ENCODE measurements at places on chromosomes 2 and 18. TPM values are rescaled to one million over a fixed set of nuclear protein-coding genes. Genes with fewer than 3 reads are reported as not detected.

The XDH gene
- 0.35 TPM for total RNA-seq

DNA sequence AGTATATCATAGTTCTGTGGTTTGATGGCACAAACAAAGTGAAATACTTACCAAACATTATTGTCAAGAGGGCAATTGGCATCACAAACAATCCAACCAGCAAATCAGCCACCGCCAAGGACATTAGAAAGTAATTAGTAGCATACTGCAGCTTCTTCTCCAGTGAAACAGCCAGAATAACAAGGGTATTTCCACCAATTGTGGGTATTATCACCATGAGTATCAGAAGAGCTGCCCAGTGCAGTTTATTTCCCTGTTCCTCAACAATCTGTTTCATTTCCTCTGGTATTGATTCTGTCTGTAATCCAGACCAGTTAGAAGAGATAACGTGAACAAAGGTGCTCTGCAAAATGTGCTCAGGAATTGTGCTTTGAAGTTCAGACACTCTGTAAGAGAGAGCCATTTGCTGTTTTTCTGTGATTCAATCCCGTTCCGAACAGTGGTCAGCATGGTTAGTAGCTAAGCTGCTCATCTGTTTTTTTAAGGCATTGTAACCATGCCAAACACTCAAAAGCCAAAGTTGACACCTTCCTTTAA, 1.4 kb downstream of the HTR2B start:
- H3K4me1 ChIP-seq = peaks cover 10% of the 10 kb centered on the region
- no peaks in the 10 kb centered on the region for H3K36me3 ChIP-seq
- no peak for DNase-seq
- peak overlapping the region; percentile 28 for H3K4me3 ChIP-seq
- H3K27ac ChIP-seq = peak overlapping the region; percentile 73

The ACKR3 gene
- 61.5 TPM for total RNA-seq

The RIT2 gene
- total RNA-seq = not detected

GRCh38 chr2:55269645-55269990, 587 bp upstream of the MTIF2 start:
- no peak for DNase-seq
- no peaks in the 10 kb centered on the region for H3K27me3 ChIP-seq
- H3K36me3 ChIP-seq = no peaks in the 10 kb centered on the region

DNA sequence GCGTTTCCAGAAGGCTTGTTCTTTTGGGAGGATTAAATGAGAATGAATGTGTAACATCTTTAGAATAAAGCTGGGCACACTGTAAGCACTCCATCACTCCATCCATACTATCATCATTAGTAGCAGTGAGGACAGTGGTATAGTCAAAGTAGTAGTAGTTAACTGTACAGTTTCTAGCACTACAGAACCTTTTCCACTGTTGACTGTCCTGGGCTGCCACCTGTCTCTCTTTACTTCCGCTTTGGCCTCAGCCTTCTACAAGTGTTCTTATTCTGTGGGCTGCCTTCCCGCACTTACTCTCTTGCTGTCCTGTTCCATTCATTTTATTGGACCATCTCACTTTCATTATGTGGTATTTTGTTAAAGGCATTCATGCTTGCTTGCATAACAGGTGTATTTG, 3.3 kb downstream of the SLC9A2 start:
- DNase-seq = no peak
- H3K4me1 ChIP-seq = no peaks in the 10 kb centered on the region
- no peak overlapping the region for H3K4me3 ChIP-seq
- H3K36me3 ChIP-seq = no peaks in the 10 kb centered on the region

DNA sequence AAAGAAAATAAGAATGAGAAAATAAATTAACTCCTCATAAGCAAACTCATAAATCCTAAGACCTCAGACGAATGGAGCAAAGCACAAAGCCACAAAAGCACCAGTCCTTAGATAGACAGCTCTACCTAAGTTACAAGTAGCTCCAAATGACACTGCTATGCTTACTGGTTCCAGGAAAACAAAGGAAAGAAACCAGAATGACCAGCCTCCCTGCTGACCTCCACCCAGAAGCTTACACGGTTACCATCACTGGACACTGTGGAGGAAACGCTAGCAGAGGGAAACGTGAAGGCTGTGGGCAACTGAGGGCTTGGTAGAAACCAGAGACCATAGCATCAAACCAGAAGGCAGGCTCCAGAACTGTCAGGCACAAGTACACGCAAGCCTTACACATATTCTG, 67.8 kb downstream of the STK39 start:
- H3K36me3 ChIP-seq = no peaks in the 10 kb centered on the region
- H3K4me1 ChIP-seq = no peaks in the 10 kb centered on the region
- DNase-seq = no peak
- H3K27ac ChIP-seq = no peak overlapping the region

GRCh38 chr2:105640246-105640645, 104.5 kb upstream of the NCK2 start:
- H3K4me3 ChIP-seq = no peak overlapping the region
- H3K36me3 ChIP-seq = no peaks in the 10 kb centered on the region
- H3K4me1 ChIP-seq = no peaks in the 10 kb centered on the region
- no peak for DNase-seq
- H3K27me3 ChIP-seq = no peaks in the 10 kb centered on the region
- H3K27ac ChIP-seq = no peak overlapping the region

DNA sequence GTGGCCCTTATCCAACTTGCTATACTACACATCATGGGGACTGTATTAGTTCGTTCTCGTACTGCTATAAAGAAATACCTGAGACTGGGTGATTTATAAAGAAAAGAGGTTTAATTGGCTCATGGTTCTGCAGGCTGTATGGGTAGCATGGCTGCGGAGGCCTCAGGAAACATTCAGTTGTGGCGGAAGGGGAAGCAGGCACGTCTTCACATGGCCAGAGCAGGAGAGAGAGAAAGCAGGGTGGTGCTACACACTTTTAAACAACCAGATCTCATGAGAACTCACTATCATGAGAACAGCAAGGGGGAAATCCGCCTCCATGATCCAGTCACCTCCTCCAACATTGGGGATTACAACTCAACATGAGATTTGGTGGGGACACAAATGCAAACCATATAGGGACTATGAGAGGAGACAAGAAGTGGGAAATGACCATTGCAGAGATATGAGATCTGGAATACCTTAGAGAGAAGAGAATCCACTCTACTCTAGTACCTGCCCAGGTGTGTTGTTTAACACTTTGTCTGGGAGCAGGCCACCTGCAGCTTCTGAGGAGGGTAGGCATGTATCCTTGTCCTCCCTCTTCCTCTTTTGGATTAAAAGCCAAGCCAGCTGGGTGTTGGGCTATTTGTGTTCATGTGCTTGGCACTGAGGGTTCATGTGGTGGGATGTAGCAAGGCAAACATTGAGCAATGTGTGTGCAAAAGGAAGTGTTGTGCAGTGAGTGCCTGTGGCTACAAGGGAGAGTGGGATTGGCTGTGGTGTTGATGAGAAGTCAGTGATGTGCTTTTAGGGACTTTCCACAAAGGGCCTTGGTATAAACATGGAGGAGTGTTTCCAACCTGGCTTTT, 22.8 kb downstream of the TTLL4 start:
- no peaks in the 10 kb centered on the region for H3K36me3 ChIP-seq
- H3K4me3 ChIP-seq = no peak overlapping the region
- no peaks in the 10 kb centered on the region for H3K27me3 ChIP-seq
- H3K4me1 ChIP-seq = peaks cover 7% of the 10 kb centered on the region
- no peak overlapping the region for H3K27ac ChIP-seq

DNA sequence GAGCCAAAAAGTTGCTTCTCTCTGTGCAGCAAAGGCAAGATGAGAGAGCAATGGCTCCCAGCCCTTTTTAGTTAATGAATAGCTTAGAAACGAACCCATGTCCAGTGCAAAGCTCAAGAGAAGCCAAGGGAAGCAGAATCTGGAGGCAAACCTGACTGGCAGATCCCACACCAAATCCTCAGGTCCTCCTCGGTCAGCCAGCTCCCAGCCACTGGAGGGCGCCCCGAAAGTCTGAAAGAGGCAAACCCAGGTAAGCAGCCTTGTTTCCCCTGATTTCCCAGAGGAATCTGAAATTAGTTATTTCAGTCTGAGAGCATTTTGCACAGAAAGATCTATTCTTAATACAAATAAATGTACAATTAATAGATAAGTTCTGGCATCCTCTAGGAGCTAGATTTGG, 71.3 kb upstream of the PID1 start:
- DNase-seq = peak; percentile 33
- no peak overlapping the region for H3K27ac ChIP-seq
- H3K4me3 ChIP-seq = no peak overlapping the region
- no peaks in the 10 kb centered on the region for H3K27me3 ChIP-seq

DNA sequence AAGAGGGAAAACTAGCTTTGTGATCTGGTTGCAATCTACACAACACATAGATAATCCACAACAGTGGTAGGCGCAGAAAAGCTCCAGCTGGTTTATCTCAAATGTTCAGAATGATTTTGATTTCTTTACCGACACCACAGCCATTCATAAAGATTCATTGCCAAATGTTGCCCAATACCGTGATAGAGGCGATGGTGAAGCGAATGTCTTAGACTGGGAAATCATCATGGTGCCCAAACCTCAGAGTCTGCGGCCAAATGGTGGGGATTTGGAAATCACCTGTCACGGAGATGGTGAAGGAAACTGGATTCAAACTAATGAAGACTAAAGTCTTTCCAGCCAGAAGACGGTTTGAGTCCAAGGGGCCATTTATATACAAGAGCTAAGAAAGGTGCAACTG, 48.5 kb upstream of the CCDC150 start:
- H3K4me3 ChIP-seq = no peak overlapping the region
- no peaks in the 10 kb centered on the region for H3K4me1 ChIP-seq
- H3K27me3 ChIP-seq = no peaks in the 10 kb centered on the region
- H3K36me3 ChIP-seq = no peaks in the 10 kb centered on the region
- DNase-seq = no peak
- H3K27ac ChIP-seq = no peak overlapping the region

GRCh38 chr2:128868686-128869551, 550.3 kb upstream of the HS6ST1 start:
- H3K27ac ChIP-seq = no peak overlapping the region
- DNase-seq = no peak
- no peaks in the 10 kb centered on the region for H3K36me3 ChIP-seq
- no peaks in the 10 kb centered on the region for H3K4me1 ChIP-seq
- no peaks in the 10 kb centered on the region for H3K27me3 ChIP-seq

DNA sequence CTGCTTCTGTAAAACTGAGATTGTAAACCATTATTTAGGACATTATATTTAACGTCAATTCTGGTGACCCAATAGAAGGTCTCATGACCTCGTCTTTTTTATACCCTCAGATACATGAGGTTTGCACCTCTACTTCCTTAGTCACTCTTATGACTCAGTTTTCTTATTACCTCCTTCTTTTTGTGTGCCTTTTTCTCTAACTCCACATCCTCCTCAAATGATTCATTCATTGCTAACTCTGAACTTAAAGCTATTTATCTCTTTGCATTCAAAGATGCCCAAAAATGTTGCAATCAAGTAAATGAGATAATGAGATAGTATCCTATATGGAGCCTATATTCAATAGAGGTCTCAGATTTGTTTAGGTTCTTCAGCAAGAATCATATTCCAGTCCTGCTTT, 121.0 kb upstream of the KYNU start:
- H3K27ac ChIP-seq = no peak overlapping the region
- no peak overlapping the region for H3K4me3 ChIP-seq
- no peaks in the 10 kb centered on the region for H3K4me1 ChIP-seq
- no peak for DNase-seq

- no peaks in the 10 kb centered on the region for H3K4me1 ChIP-seq
- H3K27ac ChIP-seq = peak overlapping the region; percentile 11
- no peaks in the 10 kb centered on the region for H3K36me3 ChIP-seq
- H3K4me3 ChIP-seq = no peak overlapping the region
Observed at GRCh38 chr2:69082430-69082997, 69.5 kb downstream of the ANTXR1 start.

GRCh38 chr2:60424233-60424632, 129.2 kb downstream of the BCL11A start:
- no peak for DNase-seq
- no peaks in the 10 kb centered on the region for H3K27me3 ChIP-seq
- H3K27ac ChIP-seq = no peak overlapping the region
- H3K36me3 ChIP-seq = no peaks in the 10 kb centered on the region
- H3K4me3 ChIP-seq = no peak overlapping the region

DNA sequence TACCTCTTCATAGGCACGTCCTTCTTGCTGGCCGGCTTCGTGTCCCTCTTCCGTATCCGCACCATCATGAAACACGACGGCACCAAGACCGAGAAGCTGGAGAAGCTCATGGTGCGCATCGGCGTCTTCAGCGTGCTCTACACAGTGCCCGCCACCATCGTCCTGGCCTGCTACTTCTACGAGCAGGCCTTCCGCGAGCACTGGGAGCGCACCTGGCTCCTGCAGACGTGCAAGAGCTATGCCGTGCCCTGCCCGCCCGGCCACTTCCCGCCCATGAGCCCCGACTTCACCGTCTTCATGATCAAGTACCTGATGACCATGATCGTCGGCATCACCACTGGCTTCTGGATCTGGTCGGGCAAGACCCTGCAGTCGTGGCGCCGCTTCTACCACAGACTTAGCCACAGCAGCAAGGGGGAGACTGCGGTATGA, 2.3 kb downstream of the FZD7 start:
- peaks cover 5% of the 10 kb centered on the region for H3K4me1 ChIP-seq
- no peaks in the 10 kb centered on the region for H3K27me3 ChIP-seq
- no peaks in the 10 kb centered on the region for H3K36me3 ChIP-seq
- peak overlapping the region; percentile 62 for H3K4me3 ChIP-seq
- DNase-seq = peak; percentile 31
- H3K27ac ChIP-seq = peak overlapping the region; percentile 77

DNA sequence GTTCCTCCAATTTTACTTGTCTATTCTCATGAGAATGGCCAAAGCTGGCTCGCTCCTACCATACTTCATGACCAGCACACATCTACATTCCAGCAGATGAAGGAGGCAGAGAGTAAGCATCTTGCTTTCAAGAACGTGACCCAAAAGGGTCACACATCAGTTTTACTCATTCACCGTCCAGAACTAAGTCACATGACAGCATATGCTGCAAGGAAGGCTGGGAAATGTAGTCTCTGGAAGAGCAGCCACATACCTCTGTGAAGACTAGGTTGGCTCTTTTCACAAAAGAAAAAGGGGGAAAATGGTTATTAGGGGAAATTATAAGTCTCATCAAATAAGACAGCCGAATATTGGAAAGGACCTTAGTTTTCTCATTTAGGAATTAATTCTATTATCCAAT, 835.3 kb downstream of the EPHA4 start:
- no peak for DNase-seq
- no peaks in the 10 kb centered on the region for H3K36me3 ChIP-seq
- no peak overlapping the region for H3K27ac ChIP-seq
- H3K4me3 ChIP-seq = no peak overlapping the region

The ATP5F1A gene
- total RNA-seq = 130 TPM

GRCh38 chr2:165746501-165746900, 47.5 kb downstream of the GALNT3 start:
- no peak overlapping the region for H3K27ac ChIP-seq
- no peak for DNase-seq
- H3K36me3 ChIP-seq = no peaks in the 10 kb centered on the region
- no peaks in the 10 kb centered on the region for H3K27me3 ChIP-seq
- H3K4me3 ChIP-seq = no peak overlapping the region
- no peaks in the 10 kb centered on the region for H3K4me1 ChIP-seq

DNA sequence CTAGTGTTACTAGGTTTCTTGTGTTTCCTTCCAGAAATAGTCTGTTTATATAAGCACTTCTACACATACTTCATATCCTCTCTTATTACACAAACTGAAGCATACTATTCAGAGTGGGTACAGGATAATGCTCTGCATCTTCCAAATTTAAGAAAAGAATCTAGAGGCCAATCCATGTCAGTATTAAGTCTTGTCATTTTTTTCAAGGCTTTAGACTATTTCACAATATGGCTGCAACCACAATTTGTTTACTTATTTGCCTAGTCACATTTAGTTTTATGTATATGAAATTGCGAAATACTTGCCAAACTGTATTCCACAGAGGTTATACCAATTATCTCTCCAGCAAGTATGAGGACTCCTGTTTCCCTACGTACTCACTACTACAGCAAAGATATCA, 27.9 kb downstream of the IWS1 start:
- H3K27ac ChIP-seq = no peak overlapping the region
- DNase-seq = no peak
- no peak overlapping the region for H3K4me3 ChIP-seq
- peaks cover 3% of the 10 kb centered on the region for H3K36me3 ChIP-seq
- H3K4me1 ChIP-seq = no peaks in the 10 kb centered on the region
